ENCODE measurements at places on chromosomes 1 and 21.

GRCh38 chr1:221888218-221888617, 146.3 kb upstream of the DUSP10 start:
- DNase-seq, result no peak

GRCh38 chr1:228664399-228664914, 70.8 kb upstream of the RHOU start:
- DNase-seq, result peak; percentile 64

DNA sequence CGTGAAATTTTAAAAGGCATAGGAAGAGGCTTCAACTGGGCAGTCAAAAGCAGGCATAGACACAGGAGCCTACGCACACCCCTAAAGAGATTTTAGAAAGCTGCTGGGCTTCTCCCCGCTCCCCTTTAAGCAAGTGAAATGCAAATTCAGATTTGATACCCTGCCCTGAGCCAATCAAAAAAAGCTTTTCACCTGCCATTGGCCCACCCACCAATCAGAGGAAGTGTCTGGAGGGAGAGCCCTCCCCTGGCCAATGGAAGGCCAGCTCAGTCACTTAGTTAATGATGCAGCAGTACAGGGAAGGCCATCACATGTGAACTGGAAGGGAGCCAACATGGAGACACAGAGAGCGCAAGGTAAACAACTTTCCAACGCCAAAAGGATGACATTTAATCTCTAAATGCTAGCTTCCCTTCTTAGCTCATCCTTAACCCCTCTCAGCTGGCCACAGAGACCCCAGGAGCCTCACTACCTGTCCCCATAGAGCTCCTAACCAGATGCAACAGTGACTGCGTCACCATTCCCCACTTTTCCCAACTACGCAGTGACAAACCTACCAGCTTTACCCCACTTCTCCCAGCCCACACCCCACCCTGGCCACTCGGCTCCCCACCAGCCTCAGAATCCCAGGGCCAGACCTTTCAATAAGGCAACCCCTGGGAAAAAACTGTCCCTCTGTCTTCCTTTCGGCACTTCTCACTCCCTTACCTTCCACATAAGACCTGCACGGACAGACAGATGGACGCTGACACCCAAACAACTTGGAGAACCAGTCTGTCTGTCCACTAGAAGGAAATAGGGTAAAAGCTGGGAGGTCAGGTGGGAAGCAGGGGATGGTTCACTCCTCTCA, 71.0 kb downstream of the CD46 start:
- no peak for DNase-seq

DNA sequence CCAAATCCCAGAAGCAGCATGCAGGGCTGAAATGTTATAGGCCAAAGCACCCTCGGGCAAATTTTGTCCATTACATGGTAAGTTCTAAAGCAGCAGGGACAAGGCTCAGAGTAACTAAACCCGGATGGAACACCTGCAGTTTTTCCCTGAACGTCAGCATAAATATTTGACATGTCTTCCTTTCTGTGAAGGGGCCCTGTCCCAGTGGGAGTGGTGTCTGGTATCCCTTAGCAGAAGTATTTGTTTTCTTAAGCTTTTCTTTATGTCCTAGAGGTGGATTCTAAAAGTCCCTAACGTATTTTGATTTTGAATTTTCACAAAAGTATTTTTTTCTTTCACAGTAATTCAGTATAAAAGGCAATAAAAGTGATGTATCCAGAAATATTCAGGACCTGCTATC, 223.9 kb downstream of the ST6GALNAC3 start:
- DNase-seq, result no peak

DNA sequence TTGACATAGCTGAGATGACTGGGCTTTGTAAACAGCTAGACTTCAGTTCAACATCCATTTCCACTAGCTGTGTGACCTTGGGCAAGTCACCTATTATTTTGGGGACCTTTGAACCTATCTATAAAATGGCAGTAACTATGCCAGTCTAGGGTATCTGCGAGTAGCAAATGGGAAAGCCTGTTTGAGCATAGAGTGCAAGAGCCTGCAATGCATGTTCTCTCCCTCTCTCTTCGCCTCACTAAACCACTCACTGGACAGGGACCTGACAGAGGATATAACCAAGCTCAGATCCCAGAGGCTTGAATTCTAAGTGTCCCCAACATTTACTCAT, 39.7 kb downstream of the DPT start:
- no peak for DNase-seq

DNA sequence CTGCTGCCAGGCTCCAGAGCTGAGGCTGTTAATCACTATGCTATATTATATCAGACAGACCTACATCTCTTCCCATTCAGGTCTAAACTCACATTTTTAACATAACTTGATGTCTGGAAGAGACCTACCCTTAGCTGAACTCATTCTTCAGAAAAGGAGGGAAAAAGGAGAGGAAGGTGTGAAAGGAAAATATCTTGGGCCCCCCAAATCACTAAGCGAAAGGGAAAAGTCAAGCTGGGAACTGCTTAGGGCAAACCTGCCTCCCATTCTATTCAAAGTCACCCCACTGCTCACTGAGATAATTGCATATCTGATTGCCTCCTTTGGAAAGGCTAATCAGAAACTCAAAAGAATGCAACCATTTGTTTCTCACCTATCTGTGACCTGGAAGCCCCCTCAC, 222.2 kb downstream of the ASTN1 start:
- DNase-seq, result no peak

DNA sequence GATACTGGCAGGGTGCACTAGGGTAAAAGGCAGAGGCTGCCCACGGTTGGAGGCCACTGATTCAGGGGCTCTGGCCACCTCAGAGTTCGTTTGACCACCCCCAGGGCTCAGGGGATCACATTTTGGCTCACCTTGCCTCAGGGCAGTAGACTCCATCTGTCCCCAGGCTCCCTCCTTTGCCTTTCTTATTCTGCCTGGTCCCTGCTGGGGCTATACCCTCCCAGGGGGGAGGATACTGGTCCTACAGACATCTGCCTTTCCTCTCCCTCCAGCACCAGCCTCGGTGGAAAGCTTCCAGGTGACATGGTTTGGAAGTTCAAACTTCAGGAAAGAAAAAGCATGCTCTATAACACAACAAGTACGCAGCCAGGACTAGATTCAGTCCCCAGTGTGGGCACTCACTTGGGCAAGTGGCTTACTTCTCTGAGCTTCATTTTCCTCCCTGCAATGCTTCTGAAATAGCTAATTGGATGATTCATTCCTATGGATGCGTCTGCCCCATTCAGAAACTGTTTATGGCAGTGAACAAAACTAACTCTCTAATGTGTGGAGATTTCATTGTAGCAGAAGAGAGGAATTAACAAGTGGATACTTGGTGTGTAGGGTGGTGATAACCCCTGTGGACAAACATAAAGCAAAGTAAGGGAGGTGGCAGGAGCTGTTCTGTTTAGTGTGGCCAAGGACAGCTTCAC, 154.8 kb downstream of the TRABD2B start:
- no peak for DNase-seq

DNA sequence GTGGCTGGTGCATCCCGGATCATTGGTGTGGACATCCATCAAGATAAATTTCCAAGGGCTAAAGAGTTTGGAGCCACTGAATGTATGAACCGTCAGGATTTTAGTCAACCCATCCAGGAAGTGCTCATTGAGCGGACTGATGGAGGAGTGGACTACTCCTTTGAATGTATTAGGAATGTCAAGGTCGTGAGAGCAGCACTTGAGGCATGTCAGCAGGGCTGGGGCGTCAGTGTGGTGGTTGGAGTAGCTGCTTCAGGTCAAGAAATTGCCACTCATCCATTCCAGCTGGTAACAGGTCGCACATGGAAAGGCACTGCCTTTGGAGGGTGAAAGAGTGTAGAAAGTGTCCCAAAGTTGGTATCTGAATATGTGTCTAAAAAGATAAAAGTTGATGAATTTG, 79.1 kb downstream of the FMN2 start:
- DNase-seq, result no peak

- DNase-seq, result no peak
Measured at GRCh38 chr1:248045209-248045608, 1.4 kb upstream of the OR2L3 start.
